ENCODE measurements at places on chromosomes 6 and 20.

- DNase-seq, result no peak
Measured at GRCh38 chr6:160085713-160086505, 35.7 kb upstream of the SLC22A1 start.

GRCh38 chr6:133136177-133136880 is 104.8 kb upstream of the EYA4 start:
- DNase-seq, result no peak

GRCh38 chr6:104460738-104461483 is 398.8 kb downstream of the HACE1 start:
- no peak for DNase-seq

- no peak for DNase-seq
Measured at GRCh38 chr20:25300496-25301170, 52.7 kb downstream of the PYGB start.

DNA sequence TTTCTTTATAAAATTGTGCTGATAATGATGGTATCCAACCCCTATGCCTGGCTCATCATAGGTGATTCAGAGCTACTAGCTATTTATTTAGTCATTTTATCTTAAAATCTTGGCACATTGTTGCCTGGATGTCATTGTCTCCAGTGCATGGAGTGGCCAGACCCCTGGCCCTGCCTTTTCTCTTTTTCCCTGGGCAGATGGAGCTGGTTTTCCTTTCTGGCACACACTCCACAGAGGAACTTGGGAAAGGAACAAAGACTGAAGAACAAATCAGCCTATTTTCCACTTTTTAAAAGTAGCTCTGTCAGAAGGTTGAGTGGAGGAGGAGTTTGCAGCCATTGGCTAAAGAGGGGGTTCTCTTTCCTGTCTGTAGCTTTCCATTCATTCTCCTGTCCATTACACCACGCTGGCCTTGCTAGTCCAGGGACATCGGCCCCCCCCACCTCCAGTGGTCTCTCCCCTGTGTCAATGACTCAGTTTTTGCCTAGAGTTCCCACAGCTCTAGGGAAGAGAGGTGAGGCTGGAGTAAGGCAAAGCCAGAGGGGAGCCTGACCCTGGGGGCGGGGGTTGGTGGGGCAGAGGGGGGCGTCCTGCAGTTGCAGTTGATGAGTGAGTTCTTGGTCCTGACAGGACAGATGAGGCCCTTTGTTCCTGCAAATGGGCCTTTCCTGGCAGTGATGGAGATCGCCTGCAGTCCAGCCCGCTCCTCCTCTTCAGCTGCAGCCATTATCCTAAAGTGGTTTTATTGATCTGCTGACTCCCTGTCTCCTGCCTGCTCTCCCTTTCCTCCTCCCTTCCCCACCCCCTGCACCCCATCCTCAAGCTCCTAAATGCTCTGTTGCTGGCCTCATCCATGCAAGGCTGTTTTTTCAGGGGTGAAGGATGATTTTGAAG is 774.5 kb downstream of the DHX35 start:
- DNase-seq, result no peak

DNA sequence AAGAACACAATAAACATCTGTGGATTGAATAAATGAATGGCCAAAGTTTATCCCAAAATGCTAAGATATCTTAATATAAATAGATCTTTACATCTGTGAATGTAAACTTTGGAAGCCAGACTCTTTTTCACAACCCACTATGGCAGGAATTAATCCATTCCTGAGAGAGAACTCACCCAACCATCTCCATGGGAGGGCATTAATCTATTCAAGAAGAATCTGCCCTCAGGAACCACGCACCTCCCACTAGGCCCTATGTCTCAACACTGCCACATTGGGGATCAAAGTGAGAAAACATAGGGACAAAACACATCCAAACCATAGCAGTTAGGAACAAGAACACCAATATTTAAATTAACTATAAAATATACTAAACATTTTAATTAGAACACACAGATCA is 3.4 kb downstream of the UBE3D start:
- no peak for DNase-seq

- no peak for DNase-seq
Measured at GRCh38 chr6:120871416-120872261, 462.6 kb downstream of the TBC1D32 start.
